ENCODE measurements at places on chromosomes 3 and 15.

GRCh38 chr3:137807998-137808397 is 43.9 kb downstream of the SOX14 start:
- DNase-seq, result no peak

GRCh38 chr15:58510715-58511598 is 79.2 kb downstream of the LIPC start:
- no peak for DNase-seq

DNA sequence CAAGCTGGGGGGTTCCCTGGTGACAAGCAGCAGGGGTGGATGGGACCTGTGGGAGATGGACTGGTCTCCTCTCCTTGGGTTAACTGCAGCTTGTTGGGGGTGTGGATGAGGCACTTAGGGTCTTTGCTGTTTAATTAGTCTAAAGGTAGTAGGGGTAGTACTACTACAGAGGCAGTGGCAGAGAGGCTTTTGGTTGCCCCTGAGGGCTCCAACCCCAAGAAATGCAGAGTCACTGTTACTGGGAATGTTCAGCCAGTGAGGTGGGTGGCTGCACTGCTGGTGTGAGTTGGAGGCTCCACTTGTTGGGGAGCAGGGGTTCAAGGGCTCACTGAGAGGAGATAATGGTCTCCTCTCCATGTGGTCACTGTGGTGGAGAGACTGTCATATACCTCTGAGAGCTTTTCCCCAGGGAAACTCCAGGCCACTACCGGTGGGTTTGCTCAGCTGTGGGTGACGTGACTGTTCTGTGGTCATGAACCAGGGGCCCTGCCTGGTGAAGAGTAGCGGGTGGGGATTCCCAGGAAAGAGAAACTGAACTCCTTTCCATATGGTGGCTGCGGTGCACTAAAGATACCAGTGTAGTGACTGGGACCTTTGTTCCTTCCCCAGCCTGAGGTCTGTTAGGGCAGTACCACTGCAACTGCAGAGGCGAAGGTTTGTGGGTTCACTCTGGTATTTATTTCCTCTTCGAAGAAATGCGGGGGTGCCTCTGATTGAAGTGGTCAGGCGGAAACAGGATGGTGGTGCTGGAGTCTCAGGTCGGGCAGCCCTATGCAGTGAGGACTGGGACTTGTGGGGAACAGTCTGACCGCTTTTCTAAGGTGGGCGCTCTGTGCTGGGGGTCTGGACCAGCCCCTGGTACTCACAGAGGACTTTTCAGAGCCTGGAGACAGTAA is 68.9 kb upstream of the TNFSF10 start:
- peak; percentile 55 for DNase-seq

DNA sequence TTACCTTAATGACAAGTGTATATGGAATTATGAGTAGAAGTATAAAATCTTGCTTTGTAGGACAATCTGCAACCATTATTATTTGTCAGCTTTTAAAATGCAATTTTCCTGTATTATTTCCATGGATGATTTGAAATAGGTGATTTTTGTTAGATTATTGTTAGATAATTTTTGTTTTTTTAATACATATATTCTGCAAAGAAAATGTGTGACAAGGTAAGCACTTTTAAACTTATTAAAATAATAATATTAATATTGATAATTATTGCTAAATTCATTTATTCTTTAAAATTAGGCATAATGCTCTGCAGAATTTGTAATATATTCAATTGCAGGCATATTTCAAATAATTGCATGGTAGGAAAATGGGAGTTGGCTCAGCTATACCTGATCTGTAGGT is 329.5 kb downstream of the CADM2 start:
- DNase-seq, result no peak

DNA sequence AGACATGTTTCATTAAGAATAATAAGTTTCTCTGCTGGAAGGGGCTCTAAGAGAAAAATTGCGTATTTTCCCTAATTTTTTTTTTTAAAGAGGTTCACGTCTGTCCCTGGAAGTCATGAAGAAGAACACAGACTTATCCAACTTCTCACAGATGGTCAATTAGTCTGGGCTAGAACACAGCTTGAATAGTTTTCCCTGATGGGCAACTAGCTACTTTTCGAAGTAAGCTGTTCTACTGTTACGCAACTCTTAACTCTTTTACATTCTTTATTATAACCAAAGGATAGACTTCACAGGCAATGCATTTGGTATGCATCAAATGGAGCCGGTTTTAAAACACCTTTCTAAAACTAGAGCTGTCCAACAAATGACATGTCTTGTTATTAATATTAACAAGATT is 144.2 kb upstream of the TNIK start:
- no peak for DNase-seq

DNA sequence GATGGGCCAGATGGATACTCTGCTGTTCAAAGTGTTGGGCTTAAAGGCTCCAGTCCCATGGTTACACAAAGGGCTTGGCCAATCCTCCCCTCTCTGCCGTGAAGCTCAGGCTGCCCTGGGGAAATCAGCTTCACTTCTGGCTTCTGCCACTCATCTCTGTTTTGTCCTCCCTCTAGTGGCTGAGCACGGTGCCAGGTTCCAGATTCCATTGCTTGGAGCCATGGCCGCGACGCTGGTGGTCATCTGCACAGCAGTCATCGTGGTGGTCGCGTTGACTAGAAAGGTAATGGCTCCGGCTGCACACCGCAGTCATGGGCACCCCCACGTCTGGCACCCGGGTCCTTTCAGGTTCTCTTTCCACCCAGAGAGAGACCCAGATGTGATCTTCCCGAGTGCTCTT is 5.6 kb downstream of the TIGIT start:
- DNase-seq, result peak; percentile 61

All from CD4-positive, alpha-beta T cell treated with Interleukin-17A for 4 hours (primary cell).